ENCODE measurements at places on chromosomes 5 and 9.

DNA sequence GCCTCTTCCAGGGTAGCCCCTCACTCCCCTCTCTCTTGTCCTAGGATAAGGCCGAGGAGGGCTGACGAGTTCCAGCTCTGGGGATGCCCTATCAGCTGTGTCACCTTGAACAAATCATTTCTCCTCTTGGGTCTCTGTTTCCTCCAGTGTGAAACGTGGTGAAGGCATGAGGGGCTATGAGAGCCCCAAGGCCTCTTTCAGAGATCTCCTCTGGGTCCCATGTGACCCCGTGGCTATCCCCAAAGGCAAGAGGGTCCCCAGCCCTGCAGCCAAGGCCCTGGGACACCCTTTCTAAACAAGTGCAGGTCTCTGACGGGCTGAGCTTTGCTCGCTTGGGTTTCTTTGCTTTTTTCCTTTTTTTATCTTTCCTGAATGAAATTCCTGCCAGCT, 25.5 kb upstream of the SPTLC1 start:
- no peak for DNase-seq

GRCh38 chr9:18499980-18500379, 26.0 kb downstream of the ADAMTSL1 start:
- DNase-seq, result peak; percentile 80

DNA sequence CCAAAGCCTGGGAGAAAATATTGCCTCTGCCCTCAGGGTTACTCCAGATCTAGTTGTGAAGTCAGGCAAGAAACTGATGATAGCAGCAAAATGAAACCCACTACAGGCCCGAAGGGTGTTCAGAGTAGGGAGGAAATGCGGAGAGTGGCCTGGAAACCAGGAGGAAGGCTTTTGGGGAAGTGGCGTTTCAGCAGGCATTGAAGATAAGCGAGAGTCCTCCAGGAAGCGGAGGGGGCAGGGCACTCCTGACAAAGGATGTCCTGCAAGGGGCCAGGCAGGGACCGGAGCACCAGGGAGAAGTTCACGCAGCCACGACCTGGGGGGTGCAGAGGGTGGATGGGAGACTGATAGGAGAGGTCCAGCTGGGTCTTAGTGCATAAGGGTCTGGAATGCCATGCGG, 7.8 kb upstream of the FOXI1 start:
- DNase-seq, result no peak

GRCh38 chr5:132007399-132008162, 3.9 kb downstream of the ACSL6 start:
- peak; percentile 66 for DNase-seq

- no peak for DNase-seq
These were observed 16.3 kb upstream of the LRRC14B start for GRCh38 chr5:174876-175465.

DNA sequence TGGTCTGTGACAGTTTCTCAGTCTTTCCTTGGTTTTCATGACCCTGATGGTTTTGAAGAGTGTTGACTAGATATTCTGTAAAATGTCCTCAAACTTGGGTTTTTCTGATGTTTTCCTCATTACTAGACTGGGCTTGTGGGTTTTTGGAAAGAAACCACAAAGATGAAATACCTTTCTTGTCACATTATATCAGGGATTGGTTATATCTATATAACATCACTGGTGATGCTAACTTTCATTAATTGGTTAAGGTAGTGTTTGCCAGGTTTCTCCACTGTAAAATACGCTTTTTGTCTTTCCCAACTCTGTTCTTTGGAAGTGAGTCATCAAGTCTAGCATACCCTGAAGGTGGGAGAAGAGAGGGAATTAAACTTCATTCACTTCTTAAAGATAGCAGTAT, 3.3 kb upstream of the IL31RA start:
- no peak for DNase-seq

- no peak for DNase-seq
These were observed 11.8 kb downstream of the GLIS3 start for GRCh38 chr9:4287886-4288588.

- DNase-seq, result no peak
These were observed 173.9 kb downstream of the WDR70 start for GRCh38 chr5:37552770-37553719.

DNA sequence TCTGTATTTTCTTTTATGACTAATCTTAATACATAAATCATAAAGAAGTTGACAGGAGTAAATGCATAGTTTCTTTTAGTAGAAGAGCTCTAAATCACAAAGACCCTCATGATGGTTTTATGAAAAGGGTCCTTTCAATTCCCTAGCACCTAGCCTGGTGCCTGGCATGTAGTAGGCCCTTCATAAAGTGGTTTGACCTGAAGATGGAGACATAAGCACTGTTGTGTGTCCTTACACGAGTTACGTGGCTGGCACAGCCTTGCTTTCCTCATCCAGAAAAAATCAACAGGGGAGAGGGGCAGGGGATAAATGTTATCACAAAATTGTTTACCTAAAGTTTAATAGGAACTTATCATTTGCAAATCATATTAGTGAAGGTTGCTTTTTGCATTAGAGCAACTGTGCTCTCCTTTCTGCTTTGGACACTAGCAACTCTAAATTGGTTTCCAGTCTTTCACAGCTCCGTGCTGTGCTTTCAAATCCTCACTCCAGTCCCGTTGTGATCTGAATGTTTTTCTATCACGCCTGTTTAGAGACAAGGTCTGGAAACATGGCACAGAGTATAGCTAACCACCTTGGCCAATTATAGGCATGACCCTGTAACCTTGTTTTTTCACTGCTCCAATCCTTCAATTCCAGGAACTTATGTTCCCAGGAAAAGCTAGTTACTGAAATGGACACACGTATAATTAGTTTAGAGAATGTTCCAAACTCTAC, 55.7 kb downstream of the ARL15 start:
- no peak for DNase-seq

- DNase-seq, result no peak
These were observed 19.7 kb downstream of the RIOK2 start for GRCh38 chr5:97163360-97163764.

GRCh38 chr5:122668552-122668951, 106.3 kb upstream of the SNX2 start:
- DNase-seq, result no peak

DNA sequence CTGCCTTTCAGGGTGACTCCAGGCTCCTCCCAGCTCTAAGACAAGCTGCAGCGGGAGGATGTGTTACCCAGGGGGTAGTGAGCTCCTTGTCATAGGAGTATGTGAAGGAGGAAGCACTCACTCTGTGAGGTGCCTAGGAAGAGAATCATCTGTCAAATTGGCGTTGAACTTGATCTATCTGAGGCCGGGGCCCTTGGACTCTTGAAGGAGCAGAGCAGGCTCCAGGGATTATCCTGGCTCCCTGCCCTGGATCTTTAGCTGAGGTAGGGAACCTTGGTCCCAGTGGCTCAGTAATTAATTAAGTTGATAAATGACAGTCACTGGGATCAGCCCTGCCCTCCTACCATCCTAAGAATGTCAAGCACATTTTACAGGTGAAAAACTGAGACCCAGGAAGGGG, 15.5 kb downstream of the ADGRD2 start:
- no peak for DNase-seq

GRCh38 chr9:3455094-3455493, 70.7 kb downstream of the RFX3 start:
- DNase-seq, result no peak

DNA sequence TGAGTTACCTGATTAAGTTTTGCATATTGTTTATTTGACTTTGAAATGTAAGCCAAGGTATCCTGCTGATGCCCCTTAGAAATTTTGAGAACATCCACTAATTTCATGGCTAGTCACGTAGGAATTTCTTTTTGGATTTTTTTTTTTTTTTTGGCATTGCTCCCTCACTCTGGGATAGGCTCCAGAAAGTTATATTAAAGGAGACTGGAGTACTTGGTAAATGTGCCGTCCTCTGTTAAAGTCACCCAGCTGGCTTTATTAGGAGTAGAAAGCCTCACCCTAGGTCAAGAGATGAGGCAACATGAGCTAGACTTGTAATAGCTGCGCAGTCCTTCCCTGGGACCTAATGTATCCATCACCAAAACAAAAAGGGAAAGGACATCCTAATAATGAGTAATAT, 3.1 kb downstream of the KCTD16 start:
- no peak for DNase-seq
